ENCODE measurements at places on chromosomes 5 and 9.

GRCh38 chr9:34190996-34191892, 12.4 kb downstream of the UBAP1 start:
- no peak for DNase-seq

DNA sequence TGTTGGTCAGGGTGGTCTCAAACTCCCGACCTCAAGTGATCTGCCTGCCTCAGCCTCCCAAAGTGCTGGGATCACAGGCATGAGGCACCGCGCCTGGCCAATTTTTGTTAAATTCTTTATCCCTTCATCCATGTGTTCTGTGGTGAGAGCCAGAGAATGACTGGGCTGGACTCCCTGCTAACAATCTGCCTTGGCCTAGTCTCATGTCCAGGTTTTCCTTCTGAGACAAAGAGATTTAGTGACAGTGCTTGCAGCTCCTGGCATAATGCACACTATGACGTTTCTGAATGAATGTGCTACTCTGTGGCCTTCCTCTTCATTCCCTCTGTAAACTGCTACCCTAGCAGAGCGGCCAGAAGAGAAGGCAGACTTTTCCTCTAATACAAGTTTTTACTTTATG, 79.3 kb downstream of the FOXD1 start:
- no peak for DNase-seq

DNA sequence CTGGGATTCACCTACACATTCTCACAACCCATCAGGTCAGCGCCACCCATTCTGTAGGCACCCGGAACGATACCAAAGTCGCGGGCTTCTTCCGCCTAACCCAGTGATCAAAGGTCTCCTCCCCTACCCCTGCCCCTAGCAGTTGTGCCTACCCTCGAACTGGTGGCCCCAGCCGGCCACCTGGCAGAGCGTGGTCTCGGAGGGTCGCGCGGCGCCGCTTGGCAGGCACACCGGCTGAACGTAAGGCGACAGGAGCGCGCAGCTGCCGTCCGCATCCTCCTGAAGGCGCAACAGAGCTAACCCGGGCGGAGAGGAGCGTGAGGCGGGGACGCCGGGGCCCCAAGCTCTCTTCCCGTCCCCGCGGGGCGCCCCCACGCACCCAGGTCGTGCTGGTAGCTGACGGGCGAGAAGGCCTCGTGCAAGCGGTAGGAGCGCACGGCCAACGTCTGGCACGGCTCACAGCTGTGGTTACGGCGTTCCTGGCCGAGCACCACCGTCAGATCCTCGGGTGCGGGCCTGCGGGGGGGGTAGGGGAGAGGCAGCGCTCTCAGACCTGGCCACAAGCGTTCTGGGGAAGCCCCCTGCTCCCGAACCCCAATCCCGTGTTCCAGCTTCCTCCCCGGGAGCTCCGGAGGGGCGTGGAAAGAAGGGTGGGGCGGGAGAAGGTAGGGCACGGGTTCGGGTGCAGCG, 2.8 kb upstream of the PFN3 start:
- DNase-seq = no peak

- DNase-seq = no peak
Observed at GRCh38 chr5:60014331-60014730, 120.8 kb upstream of the PDE4D start.

All from iPS DF 19.7 (cell line).